ENCODE measurements at places on chromosomes 4 and X. TPM values are rescaled to one million over a fixed set of nuclear protein-coding genes. Genes with fewer than 3 reads are reported as not detected.

ADAM29 gene
- not detected for total RNA-seq

GLOD5 gene
- not detected for total RNA-seq

RAB39B gene
- 0.50 TPM for total RNA-seq

PDHA2 gene
- not detected for total RNA-seq

MMRN1 gene
- total RNA-seq, result not detected

TASL gene
- total RNA-seq, result not detected

TRAM1L1 gene
- total RNA-seq, result not detected

GAGE1 gene
- 40.0 TPM for total RNA-seq

PAGE2 gene
- total RNA-seq, result not detected

REELD1 gene
- total RNA-seq, result not detected

VCX3A gene
- 0.27 TPM for total RNA-seq

DUX4 gene
- total RNA-seq, result not detected

COX7B2 gene
- total RNA-seq, result not detected

CCDC158 gene
- total RNA-seq, result not detected

USO1 gene
- 60.8 TPM for total RNA-seq

CDKL2 gene
- not detected for total RNA-seq

SLC16A2 gene
- 7.7 TPM for total RNA-seq

ADH1A gene
- total RNA-seq, result not detected

PAQR3 gene
- total RNA-seq, result 26.4 TPM
